ENCODE measurements at places on chromosomes 6 and 20.

GRCh38 chr6:29627755-29628418 lies 5.1 kb downstream of the GABBR1 start:
- no peak for DNase-seq

DNA sequence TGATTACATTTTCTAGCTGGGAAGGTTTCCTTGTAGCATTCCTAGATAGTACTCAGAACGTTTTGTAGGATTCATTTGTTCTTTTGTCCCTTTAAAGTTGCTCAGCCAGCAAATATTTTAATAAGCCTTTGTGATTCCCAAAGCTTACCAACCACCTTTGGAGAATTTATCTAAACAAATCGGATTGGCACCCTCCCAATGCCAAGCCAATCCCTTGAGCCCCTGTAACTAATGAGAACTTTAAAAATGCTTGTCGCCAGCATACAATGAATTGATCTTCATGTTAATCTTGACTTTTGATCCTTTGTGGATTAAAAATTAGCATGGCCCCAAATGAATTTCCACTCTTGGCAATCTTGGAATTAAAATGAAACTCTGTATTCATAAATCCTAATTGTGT lies 559.5 kb downstream of the UTRN start:
- no peak for DNase-seq

DNA sequence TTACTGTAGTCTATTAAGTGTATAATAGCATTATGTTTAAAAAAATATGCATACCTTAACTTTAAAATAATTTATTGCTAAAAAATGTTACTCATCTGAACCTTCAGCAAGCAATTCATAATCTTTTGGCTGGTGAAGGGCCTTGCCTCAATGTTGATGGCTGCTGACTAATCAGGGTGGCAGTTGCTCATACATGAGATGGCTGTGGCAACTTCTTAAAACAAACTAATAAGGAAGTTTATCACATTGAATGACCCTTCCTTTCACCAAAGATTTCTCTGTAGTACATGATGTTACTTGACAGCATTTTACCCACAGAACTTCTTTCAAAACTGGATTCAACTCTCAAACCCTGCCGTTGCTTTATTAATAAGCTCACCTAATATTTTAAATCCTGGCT lies 84.0 kb downstream of the TASP1 start:
- no peak for DNase-seq

DNA sequence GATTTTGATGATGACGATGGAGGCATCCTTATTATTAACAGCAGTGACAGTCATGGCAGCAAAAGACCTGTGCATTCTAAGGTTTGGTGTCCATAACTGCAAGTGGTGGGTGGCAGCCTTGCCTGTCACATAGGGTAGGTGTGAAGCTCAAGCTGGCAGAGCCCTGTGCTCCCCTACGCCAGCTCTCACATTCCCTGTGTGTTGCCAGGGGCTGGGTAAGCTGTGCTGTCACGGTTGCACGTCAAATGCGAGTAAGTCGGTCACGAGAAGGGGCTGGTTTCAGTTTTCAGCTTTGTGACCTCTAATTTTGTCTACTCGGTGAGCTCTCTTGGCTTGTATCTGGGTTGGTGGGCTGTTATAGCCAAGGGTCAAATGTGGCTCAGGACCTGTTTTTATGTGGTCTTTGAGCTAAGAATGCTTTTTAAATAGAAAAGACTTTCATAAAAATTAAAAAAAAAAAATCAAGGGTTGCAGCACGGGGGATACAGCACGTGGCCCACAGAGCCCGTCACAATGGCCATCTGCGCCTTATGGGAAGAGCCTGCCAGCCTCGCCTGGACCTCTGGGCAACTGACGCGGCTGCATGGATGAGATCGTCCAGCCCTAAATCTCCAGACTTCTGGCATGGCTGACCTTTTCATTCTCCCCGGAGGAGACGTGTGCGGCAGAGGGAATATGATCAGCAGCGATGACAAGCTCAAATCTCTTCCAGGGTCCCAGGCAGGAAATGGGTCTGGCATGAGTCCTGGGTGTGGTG lies 148.5 kb downstream of the PHACTR3 start:
- no peak for DNase-seq

GRCh38 chr6:169185011-169185521 lies 68.6 kb downstream of the THBS2 start:
- DNase-seq: no peak

DNA sequence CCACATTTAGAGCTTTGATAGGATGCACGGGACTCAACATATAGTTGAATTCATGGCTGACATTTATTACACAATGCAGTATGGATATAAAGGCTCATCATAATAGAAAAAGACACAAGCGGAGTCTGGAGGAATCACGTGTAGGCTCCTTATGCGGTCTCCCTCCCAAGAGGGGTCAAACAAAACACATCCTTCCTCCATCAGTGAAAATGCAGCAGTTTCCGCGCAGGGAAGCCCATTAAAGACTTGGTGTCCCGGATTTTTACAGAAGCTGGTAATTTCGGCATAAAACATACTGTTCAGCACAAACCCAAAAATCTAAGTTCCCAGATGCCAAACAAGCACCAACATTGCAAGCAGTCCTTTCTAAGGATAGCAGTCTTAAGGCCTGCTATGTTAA lies 1.1 kb downstream of the USP45 start:
- no peak for DNase-seq

- DNase-seq: no peak
These were observed 412.1 kb downstream of the QKI start for GRCh38 chr6:163826629-163827028.

DNA sequence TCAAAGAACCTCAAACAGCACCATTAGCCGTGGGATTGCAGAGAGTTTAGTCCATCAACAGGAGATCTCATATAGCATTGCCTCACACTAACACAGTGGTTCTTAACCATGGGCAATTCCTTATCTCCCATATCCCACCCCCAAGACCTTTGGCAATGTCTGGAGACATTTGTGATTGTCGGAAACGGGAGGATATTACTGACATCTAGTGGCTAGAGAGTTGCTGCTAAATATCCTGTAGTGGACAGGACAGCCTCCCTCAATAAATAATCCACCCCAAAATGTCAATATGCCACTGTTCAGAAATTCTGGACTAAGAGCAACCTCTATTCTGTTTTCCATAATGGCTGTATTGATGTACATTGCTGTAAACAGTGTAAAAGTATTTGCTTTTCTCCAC lies 210.1 kb upstream of the CCN2 start:
- DNase-seq: no peak

DNA sequence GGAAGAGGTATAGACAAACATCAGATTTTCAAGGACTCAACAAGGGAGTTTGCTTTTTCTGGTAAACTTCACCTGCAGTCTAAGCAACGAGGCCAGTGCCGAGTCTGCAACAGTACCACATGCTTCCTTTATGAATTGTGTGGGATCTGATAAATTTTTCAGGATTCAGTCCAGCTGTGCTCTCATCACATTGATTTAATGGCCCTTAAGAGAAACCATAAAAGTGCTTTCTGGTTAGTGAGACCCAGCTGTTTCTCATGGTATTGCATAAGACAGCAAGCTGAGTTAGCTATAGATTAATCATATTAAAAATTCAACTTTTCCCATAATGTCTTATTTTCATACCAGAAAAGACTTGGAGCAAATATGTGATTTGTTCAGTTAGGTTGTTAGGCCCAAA lies 291.4 kb downstream of the CENPW start:
- DNase-seq: no peak

DNA sequence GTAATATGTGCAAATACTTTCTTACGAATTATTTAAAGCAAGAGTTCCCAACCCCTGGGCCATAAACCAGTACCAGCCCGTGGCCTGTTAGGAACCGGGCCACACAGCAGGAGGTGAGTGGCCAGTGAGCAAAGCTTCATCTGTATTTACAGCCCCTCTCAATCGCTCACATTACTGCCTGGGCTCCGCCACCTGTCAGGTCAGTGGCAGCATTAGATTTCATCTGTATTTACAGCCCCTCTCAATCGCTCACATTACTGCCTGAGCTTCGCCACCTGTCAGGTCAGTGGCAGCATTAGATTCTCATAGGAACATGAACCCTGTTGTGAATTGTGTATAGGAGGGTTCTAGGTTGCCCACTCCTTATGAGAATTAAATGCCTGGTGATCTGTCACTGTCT lies 142.0 kb downstream of the RNASET2 start:
- no peak for DNase-seq

DNA sequence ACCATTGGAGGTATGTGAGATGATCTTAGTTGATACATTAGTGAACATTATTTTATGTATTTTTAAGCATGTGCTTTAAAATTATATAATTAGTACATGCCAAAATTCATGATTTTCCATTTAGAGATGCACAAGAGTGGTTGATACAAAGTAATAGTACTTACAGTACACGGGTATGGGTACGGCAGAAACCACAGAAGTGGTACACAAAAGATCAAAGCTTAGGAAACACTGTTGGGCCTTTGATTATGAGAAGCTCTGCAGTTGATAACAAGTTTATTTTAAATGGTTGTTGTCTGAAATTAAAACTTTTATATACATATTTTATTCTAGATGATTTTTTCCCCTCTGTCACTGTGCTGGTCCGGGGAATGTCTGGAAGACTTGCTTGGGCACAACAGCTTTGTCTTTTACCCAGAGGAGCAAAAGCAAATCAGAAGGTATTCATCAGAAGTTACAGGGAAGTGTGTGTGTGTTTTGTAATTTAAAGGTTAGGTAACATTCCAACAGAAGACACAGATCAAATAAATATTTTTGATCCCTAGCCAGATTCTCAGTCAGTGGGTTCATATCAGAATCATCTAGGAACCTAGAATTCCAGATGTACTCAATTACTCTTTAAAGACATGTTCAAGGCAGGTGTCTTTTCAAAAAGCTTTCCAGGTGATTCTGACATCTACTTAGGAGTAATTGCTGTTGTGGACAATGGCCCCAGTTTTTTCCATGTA lies 32.5 kb upstream of the ADIG start:
- DNase-seq: no peak

- DNase-seq: no peak
These were observed 723 bp upstream of the SNPH start for GRCh38 chr20:1265226-1265915.
